Prostate gland (tissue), 2 donors: ENCODE measurements at places on chromosomes 7 and 10. TPM values are rescaled to one million over a fixed set of nuclear protein-coding genes. Genes with fewer than 3 reads are reported as not detected.

NKX1-2 gene
- 0.85 TPM for total RNA-seq

FLNC gene
- total RNA-seq: 150 TPM

GRCh38 chr10:124119216-124119615 is 25.8 kb upstream of the CHST15 start:
- DNase-seq: no peak
- H3K36me3 ChIP-seq: no peaks in the 10 kb centered on the region
- H3K4me1 ChIP-seq: no peaks in the 10 kb centered on the region

- H3K36me3 ChIP-seq: no peaks in the 10 kb centered on the region
- no peak overlapping the region for H3K4me3 ChIP-seq
- no peaks in the 10 kb centered on the region for H3K4me1 ChIP-seq
- no peak for DNase-seq
- no peaks in the 10 kb centered on the region for H3K27me3 ChIP-seq
These were observed 21.9 kb upstream of the SEMA3A start for GRCh38 chr7:84216472-84216871.

- H3K36me3 ChIP-seq: no peaks in the 10 kb centered on the region
- no peak overlapping the region for H3K4me3 ChIP-seq
- DNase-seq: no peak
- H3K27me3 ChIP-seq: no peaks in the 10 kb centered on the region
- H3K4me1 ChIP-seq: no peaks in the 10 kb centered on the region
- H3K27ac ChIP-seq: peak overlapping the region; percentile 96
These were observed 131.2 kb downstream of the TACC2 start for GRCh38 chr10:122120008-122120744.

- no peaks in the 10 kb centered on the region for H3K4me1 ChIP-seq
- no peak overlapping the region for H3K4me3 ChIP-seq
- H3K27me3 ChIP-seq: no peaks in the 10 kb centered on the region
- H3K36me3 ChIP-seq: no peaks in the 10 kb centered on the region
- no peak for DNase-seq
These were observed 674.4 kb downstream of the GRM8 start for GRCh38 chr7:126578338-126578737.

DNA sequence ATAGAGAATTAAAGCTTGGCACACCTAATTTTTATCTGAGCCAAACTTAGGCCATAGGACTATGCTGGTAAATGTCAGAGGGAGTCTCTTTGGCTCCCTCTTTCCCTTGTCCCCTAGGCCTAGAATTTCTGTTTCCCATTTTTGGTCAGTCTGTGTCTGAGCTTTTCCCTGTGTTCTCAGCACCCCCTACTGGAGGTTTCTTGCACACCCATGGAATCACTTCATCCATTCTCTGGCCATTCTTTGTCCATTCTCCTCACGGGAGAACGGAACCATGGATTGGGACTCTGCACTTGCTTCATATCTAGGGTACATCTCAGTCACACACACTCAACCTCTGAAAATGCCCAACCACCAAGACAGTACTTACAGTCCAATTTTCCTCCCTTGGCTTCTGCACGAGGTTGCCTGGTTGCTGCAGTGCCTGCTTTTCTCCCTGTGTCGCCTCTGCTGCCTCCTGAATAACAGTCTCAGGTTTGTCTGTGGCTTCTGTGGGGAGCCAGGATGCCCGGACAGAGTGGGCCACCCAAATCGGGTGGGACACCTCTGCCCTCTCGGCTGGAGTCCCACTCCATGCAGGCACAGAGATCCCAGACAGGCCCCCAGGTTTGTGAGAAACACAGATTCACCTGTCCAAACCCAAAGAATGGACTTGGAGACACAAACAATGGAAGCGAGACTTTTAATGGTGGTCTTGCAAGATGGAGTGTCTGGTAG is 35.1 kb upstream of the DNAH11 start:
- H3K4me3 ChIP-seq: no peak overlapping the region
- no peaks in the 10 kb centered on the region for H3K27me3 ChIP-seq
- peak; percentile 18 for DNase-seq

- no peak for DNase-seq
- H3K27ac ChIP-seq: no peak overlapping the region
- H3K4me1 ChIP-seq: no peaks in the 10 kb centered on the region
- no peaks in the 10 kb centered on the region for H3K36me3 ChIP-seq
- no peaks in the 10 kb centered on the region for H3K27me3 ChIP-seq
- H3K4me3 ChIP-seq: no peak overlapping the region
These were observed 1012.8 kb downstream of the LRMDA start for GRCh38 chr10:76444034-76444800.

CRHR2 gene
- 0.17 TPM for total RNA-seq

SPACDR gene
- total RNA-seq: not detected

NEUROG3 gene
- total RNA-seq: not detected

- DNase-seq: no peak
- no peaks in the 10 kb centered on the region for H3K36me3 ChIP-seq
- no peak overlapping the region for H3K4me3 ChIP-seq
- H3K27ac ChIP-seq: no peak overlapping the region
- no peaks in the 10 kb centered on the region for H3K4me1 ChIP-seq
These were observed 237.3 kb downstream of the DGKI start for GRCh38 chr7:137609500-137609899.

DNA sequence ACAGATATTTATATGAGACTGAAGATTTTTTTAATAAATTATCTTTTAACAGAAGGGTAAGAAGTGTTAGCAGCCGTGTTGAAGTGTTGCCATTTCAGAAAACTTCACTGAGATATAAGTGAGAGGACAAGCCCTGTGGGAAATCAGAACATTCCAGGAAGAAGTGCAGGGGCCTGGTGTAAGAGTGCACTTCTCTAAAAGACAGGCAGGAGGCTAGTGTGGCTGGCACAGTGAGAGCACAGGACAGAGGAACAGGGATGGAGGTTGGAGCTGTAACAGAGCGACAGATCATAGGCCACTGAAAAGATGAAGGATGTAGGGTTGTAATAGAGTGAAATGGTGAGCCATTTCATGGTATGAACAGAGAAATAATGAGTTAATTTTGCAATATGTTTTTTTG is 608.9 kb downstream of the SORCS1 start:
- no peak for DNase-seq
- no peaks in the 10 kb centered on the region for H3K27me3 ChIP-seq
- H3K27ac ChIP-seq: no peak overlapping the region
- H3K4me1 ChIP-seq: no peaks in the 10 kb centered on the region
- H3K36me3 ChIP-seq: no peaks in the 10 kb centered on the region

DNA sequence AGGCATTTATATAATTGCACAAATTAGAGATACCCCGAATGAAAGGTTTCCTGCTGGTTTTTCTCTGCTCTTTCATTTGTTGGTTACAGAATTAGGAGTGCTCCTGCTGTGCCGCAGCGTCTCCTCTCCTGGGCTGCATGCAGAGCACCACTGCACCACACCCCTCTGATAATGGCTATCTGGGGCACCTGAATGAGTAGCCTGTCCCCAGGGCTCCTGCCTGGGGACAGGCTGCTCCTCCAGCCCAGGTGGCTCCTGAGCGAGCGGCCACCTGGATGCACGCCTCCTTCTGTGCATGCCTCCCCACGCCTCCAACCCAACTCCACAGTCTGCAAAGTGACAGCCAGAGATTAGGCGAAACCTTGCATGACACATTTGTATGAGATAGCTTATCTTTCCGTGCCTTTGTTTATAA is 242.6 kb upstream of the FZD8 start:
- H3K27me3 ChIP-seq: peaks cover 6% of the 10 kb centered on the region
- no peak for DNase-seq
- H3K36me3 ChIP-seq: no peaks in the 10 kb centered on the region
- H3K4me1 ChIP-seq: no peaks in the 10 kb centered on the region
- no peak overlapping the region for H3K27ac ChIP-seq

GRCh38 chr7:29248713-29249382 is 54.3 kb downstream of the CHN2 start:
- H3K27me3 ChIP-seq: no peaks in the 10 kb centered on the region
- no peak overlapping the region for H3K27ac ChIP-seq
- no peaks in the 10 kb centered on the region for H3K4me1 ChIP-seq
- H3K4me3 ChIP-seq: no peak overlapping the region
- no peaks in the 10 kb centered on the region for H3K36me3 ChIP-seq
- no peak for DNase-seq

BUB3 gene
- 87.7 TPM for total RNA-seq

LRIT1 gene
- 1.1 TPM for total RNA-seq

CTBP2 gene
- total RNA-seq: 89.7 TPM

SAP25 gene
- 2.5 TPM for total RNA-seq

- no peaks in the 10 kb centered on the region for H3K27me3 ChIP-seq
- H3K27ac ChIP-seq: no peak overlapping the region
- no peak for DNase-seq
- H3K4me3 ChIP-seq: no peak overlapping the region
- H3K36me3 ChIP-seq: no peaks in the 10 kb centered on the region
These were observed 135.9 kb downstream of the ARHGAP22 start for GRCh38 chr10:48468866-48469511.

GRCh38 chr7:143382791-143383641 is 1.9 kb downstream of the ZYX start:
- H3K4me1 ChIP-seq: peaks cover 5% of the 10 kb centered on the region
- H3K4me3 ChIP-seq: peak overlapping the region; percentile 82
- H3K27me3 ChIP-seq: no peaks in the 10 kb centered on the region

- H3K4me1 ChIP-seq: no peaks in the 10 kb centered on the region
- H3K27ac ChIP-seq: no peak overlapping the region
- H3K4me3 ChIP-seq: no peak overlapping the region
- DNase-seq: no peak
- H3K27me3 ChIP-seq: no peaks in the 10 kb centered on the region
These were observed 29.5 kb downstream of the CDCA7L start for GRCh38 chr7:21916176-21916575.

DNA sequence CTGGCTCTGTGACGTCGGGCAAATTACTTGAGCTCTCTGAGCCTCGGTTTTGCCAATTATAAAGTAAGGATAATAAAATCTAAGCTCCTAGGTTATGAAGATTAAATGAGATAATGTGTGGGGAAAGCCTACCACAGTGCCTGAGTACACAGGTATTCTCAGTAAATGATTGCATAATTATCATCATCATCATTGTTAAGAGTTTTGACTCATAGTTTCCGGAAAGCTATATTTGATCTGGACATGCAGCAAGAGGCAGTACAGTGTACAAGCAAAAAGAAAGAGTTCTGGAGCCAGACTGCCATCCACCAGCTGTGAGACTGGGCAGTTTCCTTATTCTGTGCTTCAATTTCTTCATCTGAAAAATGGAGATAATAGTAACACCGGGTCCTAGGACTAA is 155.6 kb upstream of the YAE1 start:
- H3K36me3 ChIP-seq: no peaks in the 10 kb centered on the region
- no peak overlapping the region for H3K27ac ChIP-seq
- no peak overlapping the region for H3K4me3 ChIP-seq
- H3K4me1 ChIP-seq: no peaks in the 10 kb centered on the region

DNA sequence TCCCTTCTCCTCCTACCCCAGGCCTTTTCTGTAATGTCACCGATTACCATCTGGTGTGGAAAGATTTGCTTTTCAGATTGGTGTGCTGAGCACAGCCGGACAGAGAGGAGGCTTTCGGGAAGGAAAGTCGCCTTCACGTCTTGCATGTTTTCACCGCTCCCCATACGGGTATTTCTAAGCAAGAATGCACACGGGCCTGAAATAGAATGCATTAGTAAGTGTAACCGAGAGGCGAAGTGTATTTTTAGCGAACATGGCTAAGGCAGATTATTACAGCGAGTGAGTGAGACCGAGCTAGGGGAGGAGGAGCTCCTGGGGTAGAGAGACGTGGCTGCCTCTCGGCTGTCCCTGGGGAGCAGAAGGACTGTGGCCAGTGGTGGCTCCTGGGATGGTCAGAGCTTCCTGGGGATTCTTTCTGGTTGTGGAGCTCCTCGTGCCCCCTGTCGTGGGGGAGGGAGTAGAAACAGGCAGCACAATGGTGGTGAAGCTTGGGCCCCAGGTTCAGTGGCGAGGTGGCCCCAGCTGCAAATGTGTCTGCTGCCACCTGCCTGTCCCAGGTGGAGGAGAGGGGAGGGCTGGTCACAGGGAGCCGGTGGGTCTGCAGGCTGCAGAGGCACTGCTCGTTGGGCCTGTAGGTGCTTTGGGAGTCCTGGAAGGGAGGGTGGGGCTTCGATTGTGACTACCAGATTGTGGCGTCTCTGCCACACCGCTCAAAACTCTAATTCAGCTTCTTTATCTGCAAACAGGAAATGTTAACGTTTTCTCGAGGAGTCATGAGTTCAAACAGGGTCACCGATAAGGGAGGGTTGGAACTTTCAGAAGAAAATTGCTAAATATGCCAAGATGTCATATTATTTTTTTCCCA is 135.8 kb downstream of the CAMK1D start:
- no peak for DNase-seq
- no peak overlapping the region for H3K4me3 ChIP-seq
- no peaks in the 10 kb centered on the region for H3K36me3 ChIP-seq
- no peaks in the 10 kb centered on the region for H3K4me1 ChIP-seq
- no peaks in the 10 kb centered on the region for H3K27me3 ChIP-seq

DNA sequence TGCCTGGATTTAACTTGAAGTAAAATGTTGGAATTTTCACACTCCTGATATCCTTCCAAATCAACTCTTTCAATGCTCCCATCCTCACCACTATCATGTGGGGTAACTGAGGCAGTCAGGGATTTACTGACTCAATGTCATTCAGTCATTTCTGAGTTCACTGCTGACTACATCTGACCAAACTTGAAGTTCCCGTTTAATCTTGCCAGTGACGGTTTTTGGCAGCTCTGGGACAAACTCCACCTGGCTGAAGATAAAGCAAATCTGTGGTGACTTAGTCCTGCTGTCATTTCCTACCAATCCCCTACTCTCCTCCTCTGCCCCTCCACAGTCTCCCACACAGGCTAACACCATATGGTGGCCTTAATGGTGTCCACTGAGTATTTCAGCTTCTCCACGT is 22.7 kb upstream of the ACSM6 start:
- H3K27ac ChIP-seq: no peak overlapping the region
- no peaks in the 10 kb centered on the region for H3K27me3 ChIP-seq
- H3K4me3 ChIP-seq: no peak overlapping the region
- no peaks in the 10 kb centered on the region for H3K36me3 ChIP-seq
- no peaks in the 10 kb centered on the region for H3K4me1 ChIP-seq

DNA sequence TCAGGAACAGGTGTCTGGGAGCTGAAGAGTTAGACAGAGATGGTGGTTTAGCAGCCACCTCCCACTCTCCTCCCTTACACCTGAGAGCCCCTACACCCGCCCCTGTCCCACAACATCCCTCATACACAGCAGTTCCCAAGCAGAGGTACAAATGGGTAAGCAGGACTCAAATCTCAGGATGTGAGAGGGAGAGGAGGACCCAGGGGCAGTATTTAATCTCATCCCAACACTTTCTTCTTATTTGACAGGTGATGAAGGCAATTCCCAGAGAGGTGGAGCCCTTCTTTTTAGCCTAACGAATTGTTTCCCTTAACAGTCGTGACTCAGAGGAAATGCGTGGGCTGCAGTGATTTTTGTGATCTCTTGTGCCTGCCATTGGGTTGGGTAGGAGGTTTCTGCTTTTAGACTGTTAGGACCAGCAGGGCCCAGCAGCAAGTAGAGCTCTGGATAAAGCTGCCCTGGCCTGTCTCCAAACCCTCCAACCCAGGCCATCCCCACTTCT is 191.3 kb downstream of the HECW1 start:
- no peaks in the 10 kb centered on the region for H3K4me1 ChIP-seq
- no peak overlapping the region for H3K4me3 ChIP-seq
- H3K27me3 ChIP-seq: no peaks in the 10 kb centered on the region
- H3K27ac ChIP-seq: no peak overlapping the region

SPDYE2 gene
- 1.8 TPM for total RNA-seq

GRCh38 chr10:13890233-13891127 is 303.7 kb downstream of the PRPF18 start:
- H3K4me3 ChIP-seq: peak overlapping the region; percentile 40
- no peaks in the 10 kb centered on the region for H3K36me3 ChIP-seq
- no peaks in the 10 kb centered on the region for H3K27me3 ChIP-seq
- no peaks in the 10 kb centered on the region for H3K4me1 ChIP-seq
- no peak overlapping the region for H3K27ac ChIP-seq

GRCh38 chr7:151711906-151712809 is 164.8 kb downstream of the PRKAG2 start:
- no peaks in the 10 kb centered on the region for H3K27me3 ChIP-seq
- H3K4me1 ChIP-seq: no peaks in the 10 kb centered on the region
- DNase-seq: no peak
- H3K4me3 ChIP-seq: no peak overlapping the region
- no peak overlapping the region for H3K27ac ChIP-seq
- no peaks in the 10 kb centered on the region for H3K36me3 ChIP-seq

PRPS1L1 gene
- total RNA-seq: not detected
